Hematopoietic multipotent progenitor cell (in vitro differentiated cells): ENCODE measurements at places on chromosomes 12 and 14.

DNA sequence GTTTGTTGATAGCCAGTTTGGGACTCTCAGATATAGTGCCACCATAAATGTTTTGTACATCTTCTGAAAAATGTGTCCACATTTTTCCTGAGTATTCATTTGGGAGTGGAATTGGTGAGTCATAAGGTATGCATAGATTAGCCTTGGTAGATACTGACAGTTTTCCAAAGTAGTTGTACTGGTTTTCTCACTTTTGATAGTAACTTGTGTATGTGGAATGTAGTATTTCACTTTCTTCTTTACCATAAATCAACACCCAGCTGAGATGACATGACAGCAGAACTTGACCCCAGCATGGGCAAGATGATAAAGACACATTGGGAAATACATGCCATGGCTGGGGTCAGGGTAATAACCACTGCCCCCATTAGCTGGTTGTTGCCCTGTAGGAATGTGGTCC is 5.4 kb downstream of the FBXW8 start:
- DNase-seq = no peak

GRCh38 chr12:49626169-49626835 is 2.9 kb downstream of the PRPF40B start:
- peak; percentile 35 for DNase-seq

DNA sequence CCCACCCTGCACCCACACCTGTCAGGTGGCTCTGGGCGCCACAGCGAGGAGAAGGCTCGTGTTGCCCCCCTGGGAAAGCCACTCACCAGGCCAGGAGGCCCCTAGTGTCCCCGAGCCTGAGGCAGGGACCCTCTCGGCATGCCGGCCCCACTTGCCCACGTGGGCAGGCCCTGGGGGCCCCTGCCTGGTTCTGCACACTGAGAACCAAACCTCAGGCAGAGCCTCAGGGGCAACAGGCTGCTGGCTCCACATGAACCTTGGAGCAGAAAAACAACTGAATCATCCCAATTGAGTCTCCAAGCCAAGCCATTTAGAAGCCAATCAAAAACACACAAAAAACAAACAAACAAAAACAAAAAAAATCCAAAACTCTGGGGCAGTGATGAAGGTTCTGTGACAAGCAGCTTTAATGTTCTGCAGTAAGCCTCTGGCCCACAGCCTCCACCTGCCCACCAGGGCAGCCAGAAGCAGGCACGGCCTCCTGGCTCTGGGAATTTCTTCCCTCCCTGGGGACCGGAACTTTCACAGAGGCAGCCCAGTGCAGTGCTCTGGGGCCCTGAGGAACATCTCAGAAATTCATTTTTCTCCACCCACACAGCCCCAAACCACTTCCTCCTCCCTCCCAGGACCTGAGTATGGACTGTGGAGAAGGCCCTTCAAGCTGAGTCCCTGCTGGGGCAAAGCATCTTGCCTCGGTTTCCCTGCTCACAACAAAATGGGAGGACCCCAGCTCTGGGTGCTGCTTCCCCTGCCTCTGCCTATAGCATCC is 90.2 kb downstream of the CHGA start:
- no peak for DNase-seq

DNA sequence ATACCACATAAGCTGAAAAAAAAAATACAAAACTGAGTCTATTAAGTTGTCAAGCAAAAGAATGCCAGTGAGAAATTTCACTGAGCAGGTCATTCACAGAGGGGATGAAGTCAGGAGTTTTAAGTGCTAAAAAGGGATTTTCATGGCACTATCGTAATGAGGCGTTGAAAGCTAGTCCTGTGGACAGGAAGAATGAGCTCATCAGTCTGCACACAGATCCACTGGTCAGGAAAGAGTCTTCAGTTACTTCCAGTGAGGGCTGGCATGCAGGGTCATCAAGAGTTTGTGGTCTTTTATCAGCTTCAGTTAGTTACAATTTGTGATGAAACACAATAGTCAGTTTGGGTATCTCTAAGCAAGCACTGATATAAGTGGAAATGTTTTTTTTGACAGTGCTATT is 88.1 kb upstream of the WSCD2 start:
- DNase-seq = no peak

DNA sequence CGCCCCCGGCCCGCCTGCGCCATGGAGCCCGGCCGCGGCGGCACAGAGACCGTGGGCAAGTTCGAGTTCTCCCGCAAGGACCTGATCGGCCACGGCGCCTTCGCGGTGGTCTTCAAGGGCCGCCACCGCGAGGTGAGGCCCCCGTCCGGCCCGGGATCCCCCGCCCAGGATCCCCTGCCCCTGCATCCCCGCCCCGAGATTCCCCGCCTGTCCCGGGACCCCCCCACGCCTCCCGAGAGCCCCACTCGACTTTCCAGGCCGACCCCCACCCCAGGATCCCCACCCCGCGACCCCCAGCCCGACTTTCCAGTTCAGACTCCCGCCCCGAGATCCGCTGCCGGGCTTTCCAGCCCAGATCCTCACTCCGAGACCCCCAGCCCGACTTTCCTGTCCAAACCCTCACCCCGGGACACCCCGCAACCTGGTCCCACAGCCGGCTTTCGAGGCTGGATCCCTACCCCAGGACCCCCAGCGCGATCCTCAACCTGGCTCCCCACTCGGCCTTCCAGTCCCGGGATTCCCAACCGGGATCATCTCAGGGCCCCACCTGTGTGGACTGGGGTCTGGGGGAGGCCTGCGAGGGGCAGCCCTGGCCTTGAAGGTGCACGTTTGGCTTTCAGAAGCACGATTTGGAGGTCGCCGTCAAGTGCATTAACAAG is 688 bp downstream of the ULK1 start:
- no peak for DNase-seq

- no peak for DNase-seq
Measured at GRCh38 chr12:4918950-4919660, 9.4 kb downstream of the KCNA1 start.

GRCh38 chr12:3641428-3642018 is 111.4 kb downstream of the CRACR2A start:
- no peak for DNase-seq

- no peak for DNase-seq
Measured at GRCh38 chr12:85281636-85282312, 1.8 kb downstream of the ALX1 start.

- DNase-seq = no peak
Measured at GRCh38 chr12:57895389-57896114, 45.8 kb upstream of the ATP23 start.

DNA sequence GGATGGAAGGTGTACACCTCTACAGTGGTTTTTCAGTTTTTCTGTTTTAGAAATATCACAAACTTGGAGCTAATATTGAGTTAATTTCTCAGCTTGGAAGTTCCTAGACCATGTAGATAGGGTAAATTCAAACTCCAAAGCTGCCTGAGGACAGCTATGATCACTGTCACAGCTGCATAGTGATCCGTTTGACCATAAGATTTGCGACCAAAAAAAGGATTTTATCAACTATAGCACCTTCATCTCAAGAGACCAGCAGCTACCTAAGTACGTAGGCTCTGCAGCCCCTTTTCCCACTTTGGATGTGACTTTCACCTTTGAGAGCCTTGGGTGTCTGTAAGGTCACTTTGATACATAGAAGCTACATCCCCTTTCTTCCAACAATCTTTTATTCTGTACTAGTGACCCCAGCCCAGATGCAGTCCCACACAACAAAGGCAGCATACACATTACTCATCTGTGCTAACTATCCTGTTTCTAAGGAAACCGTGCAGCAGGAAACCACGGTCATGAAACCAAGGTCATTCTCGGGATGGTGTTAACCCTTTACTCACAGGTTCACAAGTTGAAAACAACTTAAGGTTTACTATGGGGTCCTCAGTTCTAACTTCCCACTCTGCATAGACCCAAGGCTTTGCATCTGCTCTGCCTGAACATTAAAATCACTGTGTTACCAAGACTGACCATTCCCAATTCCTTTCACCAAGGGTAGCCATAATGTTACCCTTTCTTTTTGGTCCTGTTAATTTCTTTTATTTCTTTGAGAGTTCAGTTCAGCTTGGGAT is 75.4 kb downstream of the IFT81 start:
- peak; percentile 12 for DNase-seq
